Spinal cord (tissue), 10 donors: ENCODE measurements at places on chromosomes 3 and 15.

DNA sequence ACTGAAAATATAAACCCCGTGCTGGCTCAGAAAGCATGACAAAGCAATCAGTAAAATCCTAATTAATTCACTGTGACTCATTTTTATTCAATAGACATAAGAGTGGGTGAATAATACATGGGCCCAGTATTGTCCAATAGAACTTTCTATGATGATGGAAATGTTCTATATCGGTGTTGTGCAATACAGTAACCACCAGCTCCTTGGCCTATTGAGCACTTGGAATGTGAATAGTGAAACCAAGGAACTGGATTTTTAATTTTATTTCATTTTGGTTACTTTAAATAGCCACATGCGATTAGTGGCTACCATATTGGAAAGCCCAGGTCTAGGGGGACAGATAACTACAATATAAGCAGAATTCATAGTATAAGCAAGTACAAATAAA is 69.8 kb upstream of the PPP2R3A start:
- no peak for DNase-seq

DNA sequence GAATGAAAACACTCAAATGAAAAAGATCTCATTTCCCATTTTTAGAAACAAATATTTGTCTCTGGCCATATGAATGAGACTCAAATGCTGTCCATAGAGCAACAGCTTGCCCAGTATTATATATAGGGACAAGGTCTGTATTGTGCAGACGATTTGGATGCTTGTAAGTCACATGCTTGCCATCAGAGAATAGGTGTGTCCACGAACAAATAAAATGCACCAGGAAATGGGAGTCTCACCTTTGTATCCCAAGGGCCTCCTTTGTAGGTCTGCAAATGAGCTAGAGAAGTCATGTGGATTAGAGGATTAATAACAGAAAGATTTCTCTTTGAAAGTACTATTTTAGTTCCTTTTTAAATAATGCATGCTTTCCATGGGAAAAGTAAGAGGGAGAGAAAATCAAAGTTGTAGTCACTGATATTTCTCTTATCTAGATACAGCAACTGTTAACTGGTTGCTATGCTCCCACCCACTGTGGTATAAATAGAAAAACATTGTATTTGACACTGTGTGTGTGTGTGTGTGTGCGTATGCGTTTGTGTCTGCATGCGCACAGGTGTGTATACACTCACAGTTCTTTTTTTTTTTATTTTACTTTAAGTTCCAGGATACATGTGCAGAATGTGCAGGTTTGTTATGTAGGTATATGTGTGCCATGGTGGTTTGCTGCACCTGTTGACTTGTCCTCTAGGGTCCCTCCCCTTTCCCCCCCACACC is 383.4 kb upstream of the ARRDC4 start:
- DNase-seq: no peak

GRCh38 chr15:71096676-71097075 is 18.6 kb upstream of the THSD4 start:
- DNase-seq: no peak

DNA sequence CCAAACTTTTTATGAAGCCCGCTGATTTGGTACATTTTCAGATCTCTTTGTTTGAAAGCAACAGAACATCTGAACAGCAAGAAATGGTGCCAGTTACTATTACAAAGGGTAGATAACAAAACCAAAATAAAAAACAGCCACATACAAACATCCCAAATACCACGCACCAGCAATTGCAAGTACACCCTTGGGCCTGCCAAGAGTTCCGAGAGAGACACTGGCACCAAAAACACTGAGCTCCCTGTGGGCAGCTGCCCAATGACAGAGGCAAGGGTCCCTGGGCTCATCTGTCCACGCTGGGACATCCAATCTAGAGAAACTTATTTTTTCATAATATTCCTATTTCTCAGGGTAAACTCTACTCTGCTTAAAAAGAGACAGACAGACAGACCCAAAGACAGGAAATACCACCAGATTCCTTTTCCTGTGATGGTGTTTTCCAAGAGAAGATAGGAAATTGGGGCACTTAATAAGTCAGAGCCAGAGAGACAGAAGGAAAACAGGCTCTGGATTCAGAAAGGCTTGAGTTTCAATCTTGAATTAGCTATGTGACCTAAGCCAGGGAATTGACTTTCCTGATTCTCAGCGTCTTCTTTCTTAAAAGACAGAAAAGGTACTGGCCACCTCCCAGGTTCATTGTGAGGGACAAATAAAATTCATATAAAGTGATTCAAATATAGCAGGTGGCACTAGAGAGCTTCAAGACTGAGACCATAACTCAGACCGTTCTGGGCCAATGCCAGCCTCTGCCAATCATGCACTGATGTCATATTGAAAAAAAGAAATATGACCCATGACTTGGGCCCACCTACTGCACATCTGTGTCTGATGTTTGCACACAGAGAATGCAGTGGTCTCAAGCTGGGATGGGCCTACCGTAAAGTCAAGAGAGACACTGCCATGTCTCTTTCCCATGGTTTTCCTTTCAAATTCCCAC is 61.3 kb downstream of the FOXP1 start:
- no peak for DNase-seq

GRCh38 chr3:24416224-24416623 is 78.4 kb downstream of the THRB start:
- no peak for DNase-seq

DNA sequence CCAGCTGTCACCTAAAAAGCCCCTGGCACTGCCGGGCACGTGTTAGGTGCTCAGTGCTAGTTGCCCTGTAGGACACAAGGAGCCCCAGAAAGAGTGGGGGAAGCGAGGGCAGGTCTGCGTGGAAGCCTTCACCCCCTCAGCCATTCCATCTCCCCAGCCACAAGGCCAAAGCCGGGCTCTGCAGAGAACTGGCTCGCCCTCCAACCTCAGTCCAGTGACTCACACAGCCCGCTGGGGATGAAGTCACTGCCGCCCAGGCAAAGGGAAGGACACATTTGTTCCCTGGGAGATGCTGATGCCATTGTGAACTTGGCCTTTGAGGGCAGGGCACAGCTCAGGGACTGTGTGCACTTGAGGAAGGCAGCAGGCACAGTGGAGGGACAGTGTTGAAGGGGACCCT is 48.1 kb downstream of the IQSEC1 start:
- no peak for DNase-seq

DNA sequence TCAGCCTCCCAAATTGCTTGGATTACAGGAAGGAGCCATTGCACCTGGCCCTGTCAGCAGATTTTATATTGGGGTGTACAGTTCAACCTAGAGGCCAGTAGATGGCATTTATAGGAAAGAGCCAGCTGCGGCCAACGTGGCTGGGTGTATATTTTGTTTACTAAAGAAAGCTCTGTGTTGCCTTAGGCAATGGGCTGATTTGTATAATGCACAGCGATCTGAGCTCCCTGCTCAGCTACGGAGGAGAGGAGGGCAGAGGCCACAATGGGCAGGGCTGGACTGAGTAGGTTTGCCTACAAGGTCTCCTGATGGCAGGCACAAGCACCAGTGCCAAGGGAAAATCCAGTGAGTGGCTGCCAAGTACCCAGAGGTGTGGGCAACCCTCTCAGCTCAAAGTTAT is 282.4 kb downstream of the ARPP21 start:
- DNase-seq: no peak

- DNase-seq: no peak
Observed at GRCh38 chr3:8472549-8472948, 29.1 kb upstream of the LMCD1 start.

GRCh38 chr3:7397097-7397496 is 536.2 kb downstream of the GRM7 start:
- DNase-seq: no peak

- peak; percentile 47 for DNase-seq
Observed at GRCh38 chr3:145798696-145799537, 362.1 kb downstream of the PLOD2 start.

DNA sequence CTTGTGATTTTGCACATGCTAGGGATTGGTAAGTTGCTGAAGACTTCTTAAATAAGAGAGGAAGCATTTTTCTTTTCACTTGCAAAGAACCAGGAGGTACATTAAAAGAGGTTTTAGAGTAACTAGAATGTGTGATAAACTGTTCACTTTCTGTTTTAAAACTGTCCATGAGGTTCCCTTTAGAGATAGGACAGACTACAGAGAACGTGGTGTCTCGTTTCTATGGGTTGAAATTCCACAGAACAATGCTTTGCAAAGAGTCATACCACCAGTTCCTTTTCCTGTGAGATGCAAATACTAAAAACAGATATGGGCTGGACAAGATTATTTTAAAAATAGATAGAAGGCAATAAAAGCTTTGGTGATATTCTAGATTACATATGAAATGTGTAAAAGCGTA is 372.8 kb downstream of the TIGIT start:
- no peak for DNase-seq

GRCh38 chr3:32414522-32415202 is 23.0 kb downstream of the CMTM7 start:
- DNase-seq: no peak

DNA sequence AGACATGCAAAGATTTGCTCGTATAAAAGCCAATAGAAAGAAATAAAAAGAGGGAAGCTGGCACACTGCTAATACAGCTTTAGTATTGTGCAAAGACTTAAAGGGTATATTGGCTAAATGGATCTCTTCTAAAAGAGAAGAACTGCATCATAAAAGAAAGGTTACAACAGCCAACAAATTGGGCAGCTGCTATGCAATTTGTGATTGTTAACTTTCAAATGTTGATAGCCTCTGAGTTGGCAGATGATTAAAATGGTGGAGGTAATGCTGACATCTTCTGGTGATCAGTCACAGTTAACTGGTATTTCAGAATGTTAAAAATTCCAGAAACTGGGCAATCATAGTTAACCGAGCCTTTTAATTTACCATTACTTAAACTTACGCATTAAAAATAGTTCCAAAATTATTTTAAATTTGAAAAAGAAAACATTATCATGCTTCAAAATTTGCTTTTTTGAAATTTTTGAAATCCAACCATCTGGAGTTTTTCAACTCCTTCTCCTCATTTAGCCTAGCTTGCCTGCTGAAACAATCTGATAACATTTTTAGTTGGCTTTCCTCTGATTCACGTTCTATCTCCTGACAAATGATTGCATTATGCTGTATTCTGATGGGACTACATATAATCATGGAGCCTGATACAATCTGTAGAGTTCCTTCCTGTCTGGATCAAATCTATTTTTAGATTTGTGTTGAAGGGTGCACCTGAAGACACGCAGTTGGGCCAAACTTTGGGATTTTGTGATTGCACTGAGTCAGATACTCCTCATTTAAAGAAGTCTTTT is 144.0 kb upstream of the PDZRN3 start:
- DNase-seq: no peak

- no peak for DNase-seq
Observed at GRCh38 chr3:12501360-12502020, 17.2 kb downstream of the TSEN2 start.

DNA sequence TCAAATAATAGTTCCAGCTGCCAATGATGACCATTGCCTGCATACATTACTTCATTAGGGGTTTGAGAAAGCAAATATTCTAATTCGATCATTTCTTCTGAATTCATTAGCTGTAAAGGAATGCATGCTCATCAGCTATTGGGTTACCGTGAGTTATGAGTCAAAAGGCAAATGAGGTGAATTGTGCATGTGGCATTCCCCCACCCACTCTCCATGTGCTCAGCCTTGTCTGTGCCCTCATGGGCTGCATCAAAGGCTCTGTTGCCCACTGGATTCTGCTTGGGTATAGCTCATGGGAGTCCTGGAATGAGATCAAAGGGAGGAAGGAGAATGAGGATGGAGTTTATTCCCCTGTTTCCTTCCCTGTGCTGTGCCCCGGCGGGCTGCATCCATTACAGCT is 99.3 kb upstream of the CHRNA7 start:
- DNase-seq: no peak

DNA sequence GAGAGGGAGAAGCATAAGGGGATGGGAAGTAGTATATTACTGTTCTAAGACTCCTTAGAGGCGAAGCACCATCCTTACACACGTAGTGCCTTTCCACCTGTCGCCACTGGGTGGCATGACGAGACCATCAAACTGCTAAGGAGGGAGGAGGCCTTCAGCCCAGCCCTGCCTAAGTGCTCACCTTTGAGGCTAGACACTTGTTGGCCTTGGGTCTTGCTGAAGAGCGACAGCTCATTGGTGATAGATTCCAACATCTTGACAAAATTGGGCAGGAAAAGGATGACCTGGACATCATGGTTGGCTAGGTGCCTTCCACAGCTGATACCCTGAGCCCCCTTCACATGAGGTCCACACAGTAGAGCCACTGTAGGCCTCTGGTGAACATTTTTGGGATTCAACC is 19.6 kb downstream of the CLK3 start:
- peak; percentile 45 for DNase-seq

DNA sequence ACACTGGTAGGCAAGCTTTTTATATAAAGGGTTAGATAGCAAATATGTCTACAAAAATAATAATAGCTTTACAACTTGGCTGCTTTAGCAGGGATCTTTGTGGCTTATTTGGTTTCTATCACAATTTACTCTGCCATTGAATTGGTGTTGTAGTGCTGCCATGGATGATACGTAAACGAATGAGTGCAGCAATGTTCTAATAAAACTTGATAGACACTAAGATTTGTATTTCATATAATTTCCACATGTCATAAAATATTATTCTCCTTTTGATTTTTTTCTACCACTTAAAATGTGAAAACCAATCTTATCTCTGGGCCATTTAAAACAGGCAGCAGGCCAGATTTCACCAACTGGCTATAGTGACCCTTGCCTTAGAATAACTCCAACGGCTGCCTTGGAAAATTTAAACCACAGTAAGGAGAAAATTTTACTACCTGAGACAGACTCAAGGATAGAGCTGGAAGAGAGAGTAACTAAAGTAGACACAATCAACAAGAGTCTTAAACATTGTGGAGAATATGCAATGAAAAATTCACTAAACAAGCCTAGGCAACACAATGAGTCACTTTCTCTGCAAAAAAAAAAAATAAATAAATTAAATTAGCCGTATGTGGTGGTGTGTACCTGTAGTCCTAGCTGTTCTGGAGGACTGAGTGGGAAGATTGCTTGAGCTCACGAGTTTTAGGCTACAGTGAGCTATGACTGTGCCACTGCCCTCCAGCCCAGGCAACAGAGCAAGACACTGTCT is 8.1 kb downstream of the NPHP3 start:
- DNase-seq: no peak

GRCh38 chr15:25641762-25642161 is 202.9 kb upstream of the UBE3A start:
- no peak for DNase-seq

DNA sequence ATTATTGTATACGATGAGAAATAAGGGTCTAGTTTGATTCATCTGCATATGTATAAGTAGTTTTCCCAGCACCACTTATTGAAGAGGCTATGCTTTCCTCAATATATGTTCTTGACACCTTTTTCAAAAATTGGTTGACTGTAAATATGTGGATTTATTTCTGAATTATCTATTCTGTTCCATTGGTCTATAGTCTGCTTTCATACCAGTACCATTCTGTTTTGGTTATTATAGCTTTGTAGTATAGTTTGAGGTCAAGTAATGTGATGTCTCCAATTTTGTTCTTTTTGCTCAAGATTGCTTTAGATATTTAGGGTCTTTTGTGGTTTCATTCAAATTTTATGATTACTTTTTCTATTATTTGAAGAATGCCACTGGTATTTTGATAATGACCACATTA is 103.8 kb upstream of the LIPC start:
- no peak for DNase-seq
